ENCODE measurements at places on chromosomes 6 and 20.

- no peak for DNase-seq
Measured at GRCh38 chr6:34015586-34015985, 130.3 kb downstream of the GRM4 start.

GRCh38 chr6:30883685-30884520 lies at the start of gene DDR1:
Gene DDR1, plus strand, starts transcription at chr6:30884519. Its CDS starts 4,211 bp downstream, at chr6:30888730.
- DNase-seq, result peak; percentile 71

DNA sequence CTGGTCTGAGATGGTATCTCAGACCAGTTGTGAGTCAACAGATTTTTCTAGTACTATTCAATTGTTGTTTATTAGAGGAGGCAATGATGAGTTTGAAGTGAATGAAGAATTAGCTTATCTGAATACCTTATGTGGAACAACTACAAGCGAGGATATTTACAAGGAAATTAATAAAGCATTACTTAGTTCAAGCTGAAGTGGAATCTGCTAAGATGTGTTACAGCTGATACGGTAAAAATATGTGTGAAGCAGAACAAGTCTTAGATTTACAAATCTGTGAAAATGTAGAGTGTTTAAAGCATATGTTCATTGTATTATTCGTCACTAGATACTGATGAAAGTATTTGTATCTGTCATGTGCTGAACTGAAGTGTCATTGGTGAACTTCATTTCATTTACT lies 272.4 kb downstream of the CDKAL1 start:
- no peak for DNase-seq

DNA sequence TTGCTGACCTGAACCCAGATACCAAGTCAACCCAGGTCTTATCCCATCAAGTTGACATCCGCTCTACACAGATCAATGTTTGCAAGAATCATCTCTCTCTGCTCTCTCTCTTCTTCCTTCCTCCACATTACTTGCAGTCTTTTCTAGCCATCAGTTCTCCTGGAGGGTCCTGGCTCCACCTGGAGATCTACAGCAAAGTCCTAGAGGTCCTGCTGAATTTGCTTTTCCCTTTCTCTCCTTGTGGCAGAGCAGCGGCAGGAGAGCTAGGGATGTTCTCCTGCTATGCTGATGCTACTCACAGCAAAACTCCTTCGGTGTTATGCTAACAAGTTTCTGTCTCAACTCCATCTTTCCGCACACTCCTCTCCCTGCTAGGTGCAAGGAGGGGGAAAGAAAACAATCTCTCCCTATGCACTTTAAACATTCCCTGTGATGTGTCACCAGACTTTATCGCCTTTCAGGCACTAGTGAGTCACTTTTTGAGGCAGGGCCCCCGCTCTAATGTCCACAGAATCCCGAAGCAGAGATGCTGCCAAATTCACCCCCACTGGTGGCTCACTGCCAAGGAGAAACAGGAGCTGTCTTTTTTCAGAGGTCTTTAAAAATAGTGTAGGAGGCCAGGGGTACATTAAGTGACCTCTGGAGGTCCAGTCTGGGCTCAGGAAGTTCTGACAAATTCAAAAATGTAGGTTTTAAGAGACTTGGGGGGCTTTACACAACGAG lies 62.6 kb downstream of the FAM50B start:
- no peak for DNase-seq

DNA sequence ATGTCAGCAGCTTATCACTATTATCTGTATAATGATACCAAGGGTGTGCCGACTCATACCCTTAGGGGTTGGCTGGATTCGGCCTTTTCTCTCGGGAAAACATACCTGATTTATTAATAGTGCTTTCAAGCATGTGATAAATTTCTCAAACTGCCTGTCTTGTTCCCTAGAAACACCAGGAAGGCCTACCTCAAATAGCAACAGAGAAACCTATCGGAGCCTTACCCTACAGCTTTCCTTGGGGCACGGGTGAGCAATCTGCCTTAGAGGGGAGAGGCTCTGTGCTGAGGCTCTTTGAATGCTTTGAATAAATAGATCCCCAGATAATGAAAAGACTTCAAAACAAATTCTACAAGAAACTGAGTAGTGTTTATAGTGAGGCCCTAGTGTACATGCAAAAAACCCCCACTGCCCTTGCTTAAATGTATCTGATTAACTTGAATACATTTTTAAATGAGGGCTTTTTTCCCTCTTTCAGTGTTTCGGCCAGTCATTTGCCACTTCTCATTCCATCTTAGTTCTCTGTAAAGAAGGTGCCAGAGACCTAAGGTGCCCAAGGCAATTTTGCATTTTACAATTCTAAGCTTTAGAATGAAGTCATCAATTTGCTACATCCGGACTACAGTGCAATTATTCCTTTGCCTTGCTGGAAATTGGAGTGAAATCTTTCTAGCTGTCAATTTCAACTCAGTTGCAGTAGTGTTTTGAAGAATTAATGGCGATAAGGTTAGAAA lies 320.1 kb downstream of the ESR1 start:
- no peak for DNase-seq

GRCh38 chr20:35627121-35627520 lies 11.5 kb downstream of the SPAG4 start:
- no peak for DNase-seq

DNA sequence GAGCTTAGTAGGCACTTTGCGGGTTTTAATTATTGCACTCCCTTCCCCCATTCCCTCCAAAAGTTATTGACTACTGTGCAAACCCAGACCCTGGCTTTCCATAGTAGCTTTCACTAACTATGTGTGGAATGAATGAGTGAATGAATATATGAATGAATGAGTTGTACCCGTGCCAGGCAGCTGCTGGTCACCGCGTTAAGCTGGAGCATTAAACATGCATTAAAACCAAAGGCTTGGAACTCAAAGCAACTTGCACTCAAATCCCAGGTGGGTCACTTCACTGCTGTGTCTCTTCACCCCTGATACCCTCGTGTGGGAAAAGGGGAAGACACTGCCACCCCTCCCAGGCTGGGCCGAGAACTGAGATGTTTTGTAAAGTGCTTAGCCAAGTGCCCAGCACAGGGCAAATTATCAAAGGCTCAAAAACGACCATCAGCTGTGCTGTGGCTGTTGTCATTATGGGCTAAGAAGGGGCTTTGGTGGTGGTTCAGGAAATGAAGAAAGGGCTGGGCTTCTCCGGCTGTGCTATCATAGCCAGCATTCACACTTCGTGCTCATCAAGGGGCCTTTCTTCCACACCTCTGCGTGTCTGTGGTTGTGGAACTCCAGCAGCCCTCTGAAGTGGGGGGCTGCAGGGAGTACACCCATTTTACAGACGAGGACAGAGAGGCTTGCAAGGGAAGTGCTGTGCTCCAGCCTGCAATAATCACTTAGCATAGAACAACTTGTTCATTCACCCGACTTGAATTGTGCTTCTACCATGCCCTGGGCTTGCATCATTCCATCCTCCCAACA lies 60.2 kb upstream of the STX16 start:
- DNase-seq, result no peak

- no peak for DNase-seq
Measured at GRCh38 chr20:16930656-16931055, 182.5 kb downstream of the OTOR start.

DNA sequence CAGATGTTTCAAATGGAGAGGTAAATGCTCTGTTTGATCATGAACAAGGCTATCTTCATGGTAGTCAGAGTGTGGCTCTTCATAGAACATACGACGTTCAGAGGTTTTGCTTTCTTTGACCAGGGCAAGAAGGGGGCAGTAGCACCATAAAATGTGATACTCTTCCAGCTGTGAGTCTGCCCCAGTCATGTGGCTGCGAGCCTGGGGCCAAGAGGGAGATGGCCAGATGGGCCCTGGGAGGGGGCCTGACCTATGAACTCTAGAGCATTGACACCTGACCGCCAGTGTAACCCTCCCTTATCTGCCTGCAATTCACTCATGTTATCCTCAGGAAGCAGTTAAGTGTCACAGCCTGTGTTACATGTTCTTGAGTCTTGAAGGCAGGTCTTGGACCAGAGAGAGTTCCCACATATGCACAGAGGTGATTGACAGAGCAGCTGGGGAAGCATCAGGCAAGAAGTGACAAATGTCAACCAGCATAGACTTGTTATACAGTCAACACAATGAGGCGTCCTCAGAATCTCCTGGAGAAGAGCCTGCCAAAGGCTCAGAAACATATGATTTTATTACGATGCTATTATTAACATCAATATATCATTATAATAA lies 55.0 kb downstream of the SCML4 start:
- DNase-seq, result no peak

DNA sequence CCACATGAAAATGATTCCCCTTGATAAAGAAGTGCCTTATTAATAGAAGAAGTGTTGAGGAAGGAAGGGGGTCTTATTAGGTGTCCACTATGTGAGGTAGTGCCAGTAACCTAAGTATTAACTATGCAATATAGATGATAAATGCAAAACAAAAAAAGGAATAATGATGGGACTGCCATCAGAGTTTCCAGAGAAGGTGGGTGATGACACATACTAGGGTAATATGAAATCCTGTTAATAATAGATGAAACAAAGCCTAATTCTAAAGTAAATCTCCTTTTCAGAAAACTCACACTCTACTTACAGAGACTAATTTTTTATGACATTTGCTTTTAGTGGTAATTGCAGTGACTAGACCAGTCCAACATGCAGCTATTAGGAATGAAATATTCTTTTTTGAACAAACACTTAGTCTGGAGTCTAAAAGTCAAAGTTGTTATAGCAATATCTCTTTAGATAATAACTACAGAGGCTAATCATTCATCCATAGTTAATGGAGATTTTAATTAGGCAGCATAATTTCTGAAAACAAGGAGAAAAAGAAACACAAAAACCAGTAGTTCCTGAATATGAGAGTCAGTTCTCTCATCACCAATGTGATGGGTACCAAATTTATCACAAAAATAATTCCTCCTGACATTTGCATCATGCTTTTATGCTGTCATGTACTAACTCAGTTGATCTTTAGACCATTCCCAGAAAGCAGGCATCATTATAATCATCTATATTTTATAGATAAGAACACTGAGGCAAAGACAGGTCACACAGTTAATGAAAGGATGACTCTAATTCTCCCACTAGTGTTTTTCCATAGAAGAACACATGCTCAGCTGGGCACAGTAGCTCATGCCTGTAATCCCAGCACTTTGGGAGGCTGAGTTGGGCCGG lies 208.8 kb upstream of the ARG1 start:
- no peak for DNase-seq

GRCh38 chr20:10551732-10552724 lies 116.9 kb downstream of the SLX4IP start:
- DNase-seq, result no peak

GRCh38 chr6:100479179-100480035 lies 14.7 kb upstream of the SIM1 start:
- DNase-seq, result no peak

- no peak for DNase-seq
Measured at GRCh38 chr20:64211874-64212658, 43.5 kb upstream of the PCMTD2 start.

DNA sequence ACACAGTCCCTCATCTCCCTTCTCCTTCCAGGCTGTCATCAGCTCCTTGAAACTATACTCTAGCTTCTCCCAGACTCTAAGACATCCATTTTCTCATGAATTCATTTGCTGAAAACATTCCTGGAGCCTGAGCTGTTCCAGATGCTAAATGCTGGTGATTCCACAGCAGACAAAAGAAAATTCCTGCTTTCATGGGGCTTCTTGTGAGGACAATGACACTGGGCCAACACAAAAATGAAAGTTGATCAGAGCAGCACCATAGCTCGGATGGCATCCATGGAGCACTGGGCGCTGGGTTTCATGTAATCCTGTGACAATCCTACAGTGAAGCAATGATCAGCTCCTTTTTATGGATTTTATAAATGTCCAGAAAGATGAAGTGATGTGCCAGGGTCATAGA lies 47.4 kb upstream of the STX16 start:
- no peak for DNase-seq

DNA sequence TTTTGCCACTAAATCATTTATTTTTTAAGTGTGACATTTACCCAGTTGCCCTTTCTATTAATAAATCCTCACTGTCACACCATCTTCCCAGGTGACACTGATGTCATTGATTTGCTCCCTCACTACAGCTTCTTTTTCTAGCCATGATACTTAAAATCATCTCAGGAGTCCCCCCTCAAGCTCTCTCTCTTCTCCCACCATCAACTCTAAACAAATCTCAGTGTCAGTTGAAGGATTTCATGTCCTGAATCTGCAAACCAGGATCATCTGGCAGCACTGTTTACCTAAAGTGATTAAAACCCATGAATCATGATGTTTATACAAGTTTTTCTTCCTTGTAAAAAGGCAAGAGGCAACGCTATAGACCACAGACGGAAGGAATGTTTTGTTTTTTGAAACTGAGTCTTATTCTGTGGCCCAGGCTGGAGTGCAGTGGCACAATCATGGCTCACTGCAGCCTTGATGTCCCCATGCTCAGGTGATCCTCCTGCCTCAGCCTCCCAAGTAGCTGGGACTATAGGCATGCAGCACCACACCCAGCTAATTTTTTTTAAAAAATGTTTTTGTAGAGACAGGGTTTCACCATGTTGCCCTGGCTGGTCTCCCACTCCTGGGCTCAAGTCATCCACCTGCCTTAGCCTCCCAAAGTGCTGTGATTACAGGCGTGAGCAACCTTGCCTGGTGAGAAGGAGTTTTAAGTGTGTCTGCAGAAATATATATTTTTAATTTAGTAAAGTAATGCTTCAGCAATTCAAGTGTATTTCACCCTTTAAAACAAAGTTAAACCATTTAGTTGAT lies 30.1 kb upstream of the SH3BGRL2 start:
- no peak for DNase-seq

- no peak for DNase-seq
Measured at GRCh38 chr6:131696956-131697355, 4.2 kb downstream of the OR2A4 start.

- DNase-seq, result no peak
Measured at GRCh38 chr20:11128220-11128718, 454.5 kb upstream of the JAG1 start.

DNA sequence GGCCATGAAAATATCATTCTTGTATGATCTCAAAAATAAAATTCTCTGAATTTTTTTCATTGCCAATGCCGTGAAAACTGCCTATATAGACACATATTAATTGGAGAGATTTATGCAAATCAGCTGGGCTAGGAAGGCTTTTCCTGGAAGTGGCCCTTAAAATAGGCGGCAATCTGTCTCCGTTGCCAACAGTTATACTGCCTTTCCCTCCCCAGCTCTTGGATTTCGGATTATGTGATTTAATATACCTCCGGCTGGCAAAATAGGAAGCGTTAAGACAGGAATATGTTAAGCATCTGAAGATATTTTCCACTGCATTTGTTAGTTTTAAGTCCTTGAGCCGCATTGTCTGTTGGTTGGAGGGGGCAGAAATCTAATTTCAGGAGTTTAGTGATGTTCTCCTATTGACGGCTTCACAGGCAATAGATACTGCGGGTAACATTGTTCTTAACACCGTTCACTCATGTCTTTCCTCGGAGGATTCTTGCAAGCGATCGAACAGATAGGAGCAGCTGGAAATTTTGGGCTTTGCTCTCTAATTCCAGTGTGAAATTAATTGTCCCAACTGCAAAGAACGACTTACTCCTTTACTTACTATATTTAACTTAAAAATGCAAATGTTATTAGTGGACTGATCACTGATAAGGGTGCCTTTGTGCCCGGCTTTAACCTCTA lies 113.3 kb downstream of the LINC00237 start:
- no peak for DNase-seq

- DNase-seq, result peak; percentile 33
Measured at GRCh38 chr6:156395276-156395675, 381.9 kb upstream of the ARID1B start.
